ENCODE measurements at places on chromosomes 5 and 9.

- DNase-seq = no peak
These were observed 7.1 kb downstream of the MAPKAP1 start for GRCh38 chr9:125699870-125700269.

- DNase-seq = no peak
These were observed 1093.9 kb upstream of the CDH6 start for GRCh38 chr5:30099634-30100033.

- no peak for DNase-seq
These were observed 32.6 kb downstream of the CORO2A start for GRCh38 chr9:98159790-98160189.

- no peak for DNase-seq
These were observed 2.2 kb downstream of the TMED7 start for GRCh38 chr5:115623658-115624057.

- no peak for DNase-seq
These were observed 45.3 kb upstream of the TTC39B start for GRCh38 chr9:15352306-15352705.

- DNase-seq = no peak
These were observed 8.5 kb downstream of the DMXL1 start for GRCh38 chr5:119079318-119079921.

GRCh38 chr5:179764056-179764455, 29.7 kb upstream of the LTC4S start:
- no peak for DNase-seq

DNA sequence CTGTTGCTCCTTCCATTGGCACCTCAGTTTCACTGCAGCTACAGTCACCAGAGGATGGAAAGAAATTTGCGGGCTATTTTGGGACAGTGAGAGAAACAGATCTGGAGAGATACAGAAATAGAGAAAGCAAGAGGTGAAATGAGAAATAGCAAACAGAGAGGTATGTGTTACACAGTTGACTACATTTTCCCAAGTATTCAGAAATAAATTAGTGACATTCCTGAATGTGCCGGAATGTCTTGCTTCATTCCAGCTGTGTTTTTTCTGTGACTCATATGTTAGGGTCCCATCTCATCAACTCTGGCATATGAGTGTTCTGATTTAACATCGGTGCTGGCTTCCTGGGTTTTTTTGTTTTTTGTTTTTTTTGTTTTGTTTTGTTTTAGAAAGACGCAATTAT, 63.8 kb upstream of the ZNF462 start:
- DNase-seq = no peak

- DNase-seq = no peak
These were observed 99.1 kb upstream of the CKMT2 start for GRCh38 chr5:81134066-81134465.

DNA sequence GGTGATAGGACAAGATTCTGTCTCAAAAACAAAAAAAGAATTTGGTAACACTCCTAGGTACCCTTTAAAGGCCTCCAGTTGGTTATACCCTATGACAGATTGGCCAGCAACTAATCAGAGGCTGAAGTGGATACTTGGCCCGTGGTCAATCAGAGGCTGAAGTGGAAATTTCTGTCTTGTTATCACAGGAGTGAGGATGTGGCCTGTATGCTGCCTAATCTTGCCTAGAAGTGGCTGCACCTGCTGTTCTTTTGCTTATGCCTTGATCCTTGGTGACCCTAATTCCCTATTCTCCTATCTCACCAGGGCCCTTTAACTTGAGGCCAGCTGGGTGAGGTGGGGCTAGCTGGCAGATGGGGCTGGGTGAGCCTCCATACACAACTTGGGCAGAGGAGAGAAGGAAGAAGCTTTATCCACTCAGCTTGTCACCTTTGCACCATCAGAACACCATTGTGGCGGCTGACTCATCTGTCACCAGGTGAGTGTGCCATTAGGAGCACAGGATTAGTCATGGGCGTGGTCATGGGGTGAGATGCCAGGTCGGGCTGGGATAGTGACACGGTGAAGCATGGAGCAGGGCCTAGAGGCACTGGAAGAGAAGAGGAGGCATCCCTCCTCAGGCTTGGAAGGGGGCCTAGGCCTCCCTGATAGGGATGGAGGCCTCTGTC, 41.5 kb downstream of the SAR1B start:
- no peak for DNase-seq

GRCh38 chr5:14258840-14259239, 115.7 kb downstream of the TRIO start:
- DNase-seq = no peak

DNA sequence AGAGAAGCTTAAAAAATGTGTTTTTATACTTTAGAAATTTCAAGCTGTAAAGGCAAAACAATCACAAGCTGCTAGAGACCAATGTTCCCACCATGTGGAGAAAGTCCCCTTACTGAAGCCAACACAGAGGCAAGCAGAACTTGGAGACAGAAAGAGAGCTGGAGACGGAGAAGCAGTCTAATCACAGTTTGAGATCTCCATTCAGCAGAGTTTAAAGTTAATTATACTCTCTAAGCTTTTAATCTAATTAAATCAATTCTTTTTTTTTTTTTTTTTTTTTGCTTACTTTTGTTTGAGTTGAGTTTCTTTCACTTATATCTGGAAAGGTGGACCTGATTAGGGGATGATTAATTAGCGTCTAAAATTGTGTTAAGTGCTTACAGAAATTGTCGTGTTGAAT, 1534.3 kb downstream of the MAT2B start:
- no peak for DNase-seq

- DNase-seq = no peak
These were observed 70.4 kb upstream of the SLC1A3 start for GRCh38 chr5:36535859-36536615.

GRCh38 chr5:141313711-141314110, 6.9 kb downstream of the TAF7 start:
- DNase-seq = no peak

- no peak for DNase-seq
These were observed 168.2 kb downstream of the DAB2IP start for GRCh38 chr9:121819428-121820231.

- no peak for DNase-seq
These were observed 11.1 kb downstream of the SMU1 start for GRCh38 chr9:33065157-33066076.

DNA sequence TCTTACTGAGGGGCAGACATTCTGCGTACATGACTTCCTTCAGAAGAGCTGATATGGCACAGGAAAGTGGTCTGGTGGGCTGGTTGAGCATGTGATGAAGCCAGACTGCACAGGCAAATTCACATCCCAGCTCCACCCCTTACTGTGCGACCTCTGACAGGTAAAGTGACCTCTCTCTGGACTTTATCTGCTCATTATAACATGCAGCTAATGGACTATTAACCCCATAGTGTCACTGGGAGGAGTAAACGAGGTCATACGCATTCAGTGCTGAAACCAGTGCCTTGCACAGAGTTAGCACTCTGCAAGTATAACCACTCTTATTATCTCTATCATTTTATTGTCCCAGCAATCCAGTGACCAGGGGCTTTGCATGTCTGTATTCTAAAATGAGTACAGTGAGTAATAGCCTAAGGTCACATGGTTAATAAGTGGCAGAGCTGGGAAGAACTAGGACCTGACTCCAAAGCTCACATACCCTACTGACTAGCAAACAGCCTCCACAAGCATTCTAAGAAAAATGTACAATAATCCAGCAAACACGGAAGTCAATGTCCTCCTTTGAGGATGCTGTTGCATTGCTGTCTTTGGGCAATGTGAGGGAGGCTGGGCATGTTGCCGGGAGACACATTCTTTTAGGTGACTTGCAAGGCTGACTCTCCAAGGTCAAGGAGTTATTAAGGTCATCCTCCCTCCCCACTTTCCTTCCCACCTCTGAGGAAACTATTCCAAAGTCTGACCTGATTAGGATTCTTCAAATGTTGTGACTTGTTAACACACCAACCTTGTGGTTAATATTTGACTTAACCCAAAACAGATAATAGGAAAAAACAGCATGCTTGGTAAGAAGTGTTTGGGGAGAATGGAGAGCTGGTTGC, 19.0 kb downstream of the GLRX start:
- DNase-seq = no peak

- no peak for DNase-seq
These were observed 194.6 kb upstream of the KIF2A start for GRCh38 chr5:62111428-62111827.

- DNase-seq = no peak
These were observed 13.8 kb downstream of the NACC2 start for GRCh38 chr9:136081113-136081825.

DNA sequence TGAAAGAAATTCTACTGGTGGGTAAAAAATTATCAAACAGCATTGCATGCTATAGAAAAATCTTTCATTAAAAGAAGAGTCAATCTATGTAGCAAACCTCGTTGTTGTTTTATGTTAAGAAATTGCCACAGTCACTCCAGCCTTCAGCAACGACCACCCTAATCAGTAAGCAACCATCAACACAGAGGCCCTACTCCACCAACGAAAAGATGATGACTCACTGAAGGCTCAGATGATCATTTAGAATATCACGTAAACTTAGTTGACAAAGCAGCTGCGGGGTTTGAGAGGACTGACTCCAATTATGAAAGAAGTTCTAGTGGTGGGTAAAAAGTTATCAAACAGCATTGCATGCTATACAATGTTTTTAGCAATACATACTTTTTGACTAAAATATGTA, 242.6 kb downstream of the DRD1 start:
- no peak for DNase-seq

DNA sequence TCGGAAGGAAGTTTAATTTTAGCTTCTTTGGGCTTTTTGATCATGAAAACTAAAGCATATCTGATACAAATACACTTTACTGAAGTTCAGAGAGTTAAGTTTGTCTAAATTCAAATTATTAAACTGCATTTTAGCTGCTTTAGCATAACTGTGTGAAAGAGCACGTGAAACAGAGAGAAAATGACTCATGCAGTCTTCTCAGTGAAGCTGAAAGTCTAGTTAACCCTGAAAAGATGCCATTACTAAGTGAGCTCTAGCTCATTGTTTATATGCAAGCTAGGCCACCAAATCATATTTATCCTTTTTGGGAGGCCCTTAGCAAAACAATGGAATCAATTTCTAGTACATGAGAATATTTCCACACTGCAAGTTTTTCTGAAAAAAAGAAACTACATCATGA, 27.6 kb downstream of the TPD52L3 start:
- DNase-seq = no peak

DNA sequence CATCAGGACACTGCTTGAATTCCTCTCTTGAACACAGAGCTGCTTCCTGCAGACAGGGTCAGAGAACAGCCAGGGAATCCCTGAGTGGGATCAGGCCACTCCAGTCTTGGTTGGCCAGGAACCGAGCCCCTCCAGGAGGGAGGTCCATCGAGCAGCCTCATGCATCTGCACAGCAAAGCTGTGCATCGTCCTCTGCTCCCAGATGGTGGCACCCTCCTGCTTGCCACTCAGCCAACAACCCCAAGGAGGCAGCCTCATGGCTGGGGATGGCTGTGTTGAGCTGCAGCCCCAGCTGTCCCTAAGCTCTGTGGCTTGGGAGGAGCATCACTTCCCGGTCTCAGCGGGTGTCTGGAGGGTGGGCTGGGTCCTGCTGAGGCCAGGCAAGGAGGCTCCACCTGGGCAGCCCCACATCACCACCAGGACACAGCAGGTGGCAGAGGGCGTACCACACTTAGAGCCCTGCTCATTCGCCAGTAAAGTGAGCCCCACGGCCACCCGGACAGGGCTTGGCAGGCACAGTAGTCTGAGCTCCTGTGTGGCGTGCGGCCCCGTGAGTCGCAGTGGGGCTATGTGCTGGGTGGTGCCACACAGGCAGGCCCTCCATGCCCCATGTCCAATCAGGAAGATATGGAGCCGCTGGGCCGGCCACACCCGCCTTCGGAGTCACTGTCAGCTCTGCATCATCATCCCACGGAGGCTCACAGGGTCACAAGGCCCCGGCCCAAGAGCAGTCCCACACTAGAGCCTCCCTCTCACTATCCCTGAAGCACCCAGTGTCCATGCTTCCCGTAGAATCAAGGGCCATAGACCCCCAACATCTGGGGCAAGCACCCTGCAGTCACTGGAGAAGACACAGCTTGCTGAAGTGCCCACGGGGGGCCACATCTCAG, 11.9 kb downstream of the LPCAT1 start:
- DNase-seq = no peak

- DNase-seq = no peak
These were observed 60.1 kb upstream of the HSPA9 start for GRCh38 chr5:138635265-138635664.

DNA sequence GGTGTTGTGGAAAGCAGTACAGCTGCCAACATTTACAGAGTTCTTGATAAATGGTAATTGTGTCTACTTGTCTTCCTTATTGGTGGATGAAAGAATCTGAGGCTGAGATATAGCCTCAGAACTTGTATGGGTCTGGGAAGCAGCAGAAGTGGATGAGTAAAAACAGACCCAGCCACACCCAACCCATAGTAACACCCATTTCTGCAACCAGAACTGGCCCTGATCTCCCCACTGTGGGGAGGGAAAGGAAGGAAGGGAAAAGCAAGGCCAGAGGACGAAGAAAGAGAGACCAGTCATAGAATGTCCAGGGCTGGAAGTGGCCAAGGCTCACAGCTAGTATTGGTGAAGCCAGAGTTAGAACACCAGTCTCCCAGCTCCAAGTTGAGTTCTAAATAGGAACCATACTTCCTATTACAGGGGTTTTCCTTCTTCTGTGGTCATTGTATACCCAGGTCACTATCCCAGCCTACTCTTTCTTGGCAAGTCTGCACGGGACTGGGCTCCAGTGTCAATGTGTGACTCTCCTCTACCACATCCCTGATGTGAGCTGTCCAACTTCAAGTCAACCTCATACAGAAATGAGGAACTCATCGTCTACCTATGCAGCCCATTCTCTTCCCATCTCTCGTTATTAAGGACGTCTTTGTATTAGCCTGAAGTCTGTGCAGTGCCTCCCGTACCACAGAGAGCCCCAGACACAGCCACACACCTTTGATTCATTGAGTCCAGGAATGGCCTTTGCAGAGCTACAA, 35.9 kb downstream of the ITK start:
- no peak for DNase-seq

Data from CD4-positive, alpha-beta memory T cell (primary cell).